ENCODE measurements at places on chromosomes 2 and 18.
A peak's percentile ranks its signal among the peaks of the same experiment; 100 is the strongest.

DNA sequence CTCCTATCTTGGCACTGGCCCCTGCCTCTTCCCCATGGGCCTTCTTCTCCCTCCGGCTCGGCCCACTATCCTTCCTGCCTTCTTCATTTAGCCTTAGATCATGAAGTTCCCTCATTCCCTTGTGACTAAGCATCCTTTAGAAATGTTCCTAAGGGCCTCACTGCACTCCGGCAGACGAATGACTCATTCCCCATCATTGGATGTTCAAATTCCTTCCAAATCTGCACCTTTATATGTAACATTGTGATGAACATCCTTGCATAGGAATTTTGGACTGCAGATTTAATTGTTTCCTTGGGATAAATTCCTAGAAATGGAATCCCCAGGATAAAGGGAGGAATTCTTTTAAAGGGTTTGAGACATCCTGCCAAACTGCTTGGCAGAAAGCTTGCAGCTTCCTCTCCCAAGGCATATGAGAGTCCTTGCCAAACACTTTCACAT, 19.0 kb downstream of the CRACDL start:
- DNase-seq: peak; percentile 37

GRCh38 chr2:60463249-60463648, 90.2 kb downstream of the BCL11A start:
- peak; percentile 43 for DNase-seq

DNA sequence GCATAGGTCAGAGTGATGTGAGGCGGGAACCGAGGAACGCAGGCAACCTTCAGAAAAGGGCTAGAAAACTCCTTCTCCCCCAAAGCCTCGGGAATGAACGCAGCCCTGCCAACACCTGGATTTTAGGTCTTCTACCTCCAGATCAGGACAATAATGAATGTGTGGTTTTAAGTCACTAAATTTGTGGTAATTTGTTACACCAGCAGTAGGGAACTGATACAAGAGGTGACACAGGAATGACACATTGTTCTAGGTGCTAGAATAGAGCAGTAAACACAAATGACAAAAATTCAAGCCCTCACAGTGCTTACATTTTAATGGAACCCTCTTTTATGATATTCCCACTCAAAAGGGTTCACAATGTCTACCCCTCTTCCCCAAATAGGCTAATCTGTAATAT, 39.2 kb upstream of the EML4 start:
- no peak for DNase-seq

DNA sequence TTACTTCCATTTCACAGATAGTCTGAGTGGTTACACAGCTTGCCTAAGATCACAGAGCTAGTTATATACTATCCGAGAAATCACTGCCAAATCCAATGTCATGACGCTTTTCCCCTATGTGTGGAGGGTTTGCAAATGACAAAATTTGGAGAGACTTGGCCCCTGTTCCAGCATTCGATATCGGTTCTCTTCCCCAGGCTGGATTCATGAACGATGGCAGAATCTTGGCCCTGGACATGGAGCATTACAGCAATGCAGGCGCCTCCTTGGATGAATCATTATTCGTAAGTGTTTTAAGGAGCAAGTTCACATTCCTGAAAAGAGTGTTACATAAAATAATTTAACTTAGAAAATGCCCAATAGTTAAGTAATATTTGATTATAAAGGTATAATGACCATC, 55.1 kb downstream of the AOX1 start:
- DNase-seq: no peak

GRCh38 chr18:62554061-62554815, 31.4 kb downstream of the ZCCHC2 start:
- DNase-seq: no peak

GRCh38 chr2:11827547-11827946, 81.1 kb downstream of the LPIN1 start:
- DNase-seq: no peak

GRCh38 chr2:216294305-216294704, 78.0 kb downstream of the MARCHF4 start:
- DNase-seq: no peak

DNA sequence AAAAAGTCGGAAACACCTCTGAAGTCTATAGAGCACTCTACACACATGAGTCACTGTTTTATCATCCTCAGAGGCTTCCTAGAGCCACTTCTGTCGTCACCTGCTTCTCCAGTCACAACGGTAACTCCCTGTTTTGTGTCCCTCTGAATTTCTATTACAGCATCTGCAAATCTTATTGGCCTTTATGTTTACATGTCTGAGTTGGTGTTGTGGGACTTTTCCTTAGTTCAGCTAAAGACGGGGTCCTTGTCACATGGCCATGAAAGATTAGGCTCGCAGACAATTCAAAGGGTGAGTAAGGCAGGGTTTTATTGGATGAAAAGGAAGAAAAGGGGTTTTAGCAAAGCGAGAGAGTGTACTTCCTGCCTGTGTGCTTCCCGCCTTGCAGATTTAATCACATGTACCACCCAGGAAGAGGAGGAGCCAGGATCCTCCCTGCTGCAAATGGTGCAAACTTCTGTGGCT, 185.6 kb downstream of the LPIN1 start:
- DNase-seq: no peak

GRCh38 chr2:128405981-128406613, 87.4 kb upstream of the HS6ST1 start:
- DNase-seq: no peak

- no peak for DNase-seq
These were observed 13.3 kb upstream of the PXDN start for GRCh38 chr2:1757567-1757966.

GRCh38 chr2:71629273-71629672, 175.9 kb downstream of the DYSF start:
- DNase-seq: no peak

DNA sequence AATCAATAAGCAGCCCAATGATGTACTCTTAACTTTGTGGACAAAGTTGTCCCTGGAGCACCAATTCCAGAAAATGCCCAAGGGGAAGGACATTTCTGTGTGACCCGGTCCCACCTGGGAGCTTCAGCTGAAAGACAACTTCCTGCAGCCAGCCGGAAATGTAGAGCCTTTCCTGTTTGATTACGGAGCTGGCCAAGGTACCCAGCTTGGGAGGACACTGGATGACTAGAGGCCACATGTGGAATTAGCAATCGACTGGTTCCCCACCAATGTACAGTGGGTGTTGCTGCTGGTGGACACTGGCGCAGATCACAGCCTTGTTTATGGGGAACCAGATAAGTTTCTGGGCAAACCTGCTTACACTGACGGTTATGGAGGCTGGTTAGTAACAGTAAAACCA, 53.0 kb upstream of the ZC3H15 start:
- DNase-seq: no peak

DNA sequence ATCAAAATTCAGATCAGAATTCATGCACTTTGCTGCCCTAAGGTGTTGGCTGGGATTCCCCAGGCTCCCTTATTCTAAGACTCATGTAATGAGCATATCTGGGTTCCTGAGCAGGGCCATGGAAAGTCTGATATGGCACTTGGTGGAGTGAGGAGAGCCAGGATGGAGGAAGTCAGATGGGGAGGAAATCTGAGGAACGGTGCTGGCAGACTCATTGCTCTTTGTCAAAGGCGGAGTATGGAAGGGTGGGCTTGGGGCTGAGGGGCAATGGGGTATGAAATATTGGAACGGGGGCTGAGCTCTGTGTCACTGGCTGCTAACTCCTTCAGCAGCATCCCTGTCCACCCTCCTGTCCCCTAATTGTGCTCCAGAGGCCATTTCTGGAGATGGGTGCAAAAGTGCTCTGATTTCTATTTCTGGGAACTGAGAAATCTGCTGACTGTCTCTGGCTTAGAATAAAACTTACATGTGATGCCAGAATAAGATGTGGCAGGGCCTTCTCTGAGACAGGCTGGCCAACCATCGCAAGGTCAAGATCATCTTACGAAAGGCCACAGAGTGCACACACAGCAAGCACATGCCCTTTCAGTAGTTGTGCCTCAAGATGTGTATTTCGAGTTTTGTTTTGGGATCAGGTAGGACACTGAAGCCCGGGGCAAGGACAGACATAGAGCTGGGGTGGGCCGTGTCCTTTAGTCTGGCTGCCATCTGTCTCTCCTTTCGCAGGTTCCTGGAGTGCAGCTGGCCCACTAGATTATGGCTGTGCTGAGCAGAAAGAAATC, 480.0 kb upstream of the HS6ST1 start:
- DNase-seq: peak; percentile 15

DNA sequence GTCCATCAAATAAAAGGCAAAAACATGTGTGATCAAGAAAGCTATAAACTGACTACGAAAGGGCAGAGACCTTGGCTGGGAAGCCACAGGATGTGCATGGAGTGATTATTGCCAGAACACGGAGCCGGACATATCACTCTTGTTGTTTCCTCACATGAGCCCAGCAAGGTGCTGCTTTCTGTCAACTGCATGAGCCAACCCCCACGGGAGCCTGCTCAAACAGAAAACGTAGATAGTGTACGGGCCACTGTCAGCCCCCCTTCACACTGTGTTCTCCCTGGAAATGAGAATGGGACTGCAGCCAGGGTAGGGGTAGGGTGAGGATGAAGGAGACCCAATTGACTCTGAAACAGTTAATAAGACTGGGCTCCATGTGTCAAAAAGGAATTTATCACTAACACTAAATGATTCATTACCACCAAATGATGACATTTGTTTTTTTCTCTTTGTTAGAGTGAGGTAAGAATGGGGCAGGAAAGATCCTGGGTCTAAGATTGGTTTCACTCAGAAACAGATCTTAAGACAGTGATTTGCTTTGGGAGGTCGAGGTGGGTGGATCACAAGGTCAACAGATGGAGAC, 235.8 kb downstream of the MREG start:
- DNase-seq: no peak

- DNase-seq: no peak
These were observed 163.1 kb downstream of the LNPK start for GRCh38 chr2:175838979-175839378.

DNA sequence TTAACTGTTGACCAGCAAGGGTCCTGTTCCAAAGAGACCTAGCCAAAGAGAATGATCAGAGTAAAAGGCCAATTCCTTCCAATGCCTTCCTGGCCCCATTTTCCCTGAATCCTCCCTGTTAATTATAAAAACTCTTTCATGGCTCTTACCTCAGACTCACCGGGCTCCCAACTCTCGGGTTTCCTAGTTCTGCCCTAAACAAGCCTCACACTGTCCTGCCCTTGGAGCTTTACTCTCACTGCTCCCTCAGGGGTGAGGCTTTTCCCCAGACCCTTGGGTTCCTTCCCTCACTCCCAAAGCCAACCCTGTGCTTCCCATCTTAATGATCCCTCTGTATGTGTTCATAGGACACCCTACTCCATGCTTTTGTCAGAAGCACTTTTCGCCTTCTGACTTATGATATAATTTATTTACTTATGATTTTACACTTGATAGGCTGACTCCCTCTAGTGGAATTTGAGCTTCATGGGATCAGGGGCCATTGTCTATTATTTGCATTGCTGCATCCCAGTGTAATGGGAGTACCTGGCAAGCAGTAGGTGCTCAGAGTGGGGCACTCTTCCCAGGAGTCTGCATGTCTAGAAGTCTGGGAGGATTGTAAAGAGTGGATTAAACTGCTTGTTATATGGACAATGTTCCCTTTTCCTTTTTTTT, 29.9 kb upstream of the ZNG1B start:
- no peak for DNase-seq

DNA sequence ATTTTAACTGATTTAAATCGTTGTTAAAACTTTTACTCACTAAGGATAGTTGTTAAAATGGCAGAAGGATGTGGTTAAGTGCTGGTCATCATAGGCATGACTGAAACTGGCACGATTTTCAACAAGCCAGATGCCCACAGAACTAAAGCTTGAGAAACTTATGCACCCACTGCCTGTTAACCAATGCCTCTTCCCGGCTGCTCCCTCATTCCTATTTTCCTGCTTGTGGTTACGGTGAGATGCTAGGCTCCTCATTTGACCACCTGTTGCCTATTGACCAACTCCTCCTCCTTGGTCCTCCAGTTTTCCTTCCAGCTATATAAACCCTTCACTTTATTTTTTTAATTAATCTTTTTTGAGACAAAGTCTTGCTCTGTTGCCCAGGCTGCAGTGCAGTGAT, 238.7 kb downstream of the TFCP2L1 start:
- no peak for DNase-seq

- DNase-seq: no peak
These were observed 444.1 kb downstream of the XIRP2 start for GRCh38 chr2:167332358-167332757.

DNA sequence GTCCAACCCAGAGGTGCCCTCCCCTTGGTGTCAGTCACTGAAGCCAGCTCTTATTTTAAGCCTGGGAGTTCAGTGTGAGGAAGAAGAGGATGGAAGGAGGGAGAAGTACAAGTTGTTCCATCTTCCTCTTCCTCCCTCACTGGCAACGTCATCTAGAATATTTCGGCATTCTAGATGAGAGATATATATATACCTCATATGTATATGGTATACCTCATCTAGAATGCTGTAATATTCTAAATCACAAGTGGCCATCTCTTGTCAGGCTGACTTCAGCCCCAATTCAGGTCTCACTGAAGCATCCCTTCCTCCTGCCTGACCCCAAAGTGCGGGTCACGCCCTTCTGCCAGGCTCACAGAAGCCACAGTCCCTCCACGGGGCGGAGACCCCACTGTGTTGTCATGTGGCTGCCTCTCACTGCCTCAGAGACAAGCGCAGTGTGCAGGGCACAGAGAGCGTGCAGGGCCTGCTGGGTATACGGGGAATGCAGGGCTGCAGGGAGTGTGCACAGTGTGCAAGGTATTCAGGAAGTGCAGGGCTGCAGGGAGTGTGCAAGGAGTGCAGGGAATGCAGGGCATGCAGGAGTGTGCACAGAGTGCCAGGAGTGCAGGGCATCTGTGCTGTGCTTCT, 32.8 kb upstream of the B3GNT7 start:
- no peak for DNase-seq

GRCh38 chr2:82636402-82637020, 1822.6 kb downstream of the SUCLG1 start:
- no peak for DNase-seq

- DNase-seq: no peak
These were observed 448.4 kb downstream of the SLC4A3 start for GRCh38 chr2:220075835-220076234.

GRCh38 chr2:100814453-100814852, 5.5 kb upstream of the NPAS2 start:
- no peak for DNase-seq

DNA sequence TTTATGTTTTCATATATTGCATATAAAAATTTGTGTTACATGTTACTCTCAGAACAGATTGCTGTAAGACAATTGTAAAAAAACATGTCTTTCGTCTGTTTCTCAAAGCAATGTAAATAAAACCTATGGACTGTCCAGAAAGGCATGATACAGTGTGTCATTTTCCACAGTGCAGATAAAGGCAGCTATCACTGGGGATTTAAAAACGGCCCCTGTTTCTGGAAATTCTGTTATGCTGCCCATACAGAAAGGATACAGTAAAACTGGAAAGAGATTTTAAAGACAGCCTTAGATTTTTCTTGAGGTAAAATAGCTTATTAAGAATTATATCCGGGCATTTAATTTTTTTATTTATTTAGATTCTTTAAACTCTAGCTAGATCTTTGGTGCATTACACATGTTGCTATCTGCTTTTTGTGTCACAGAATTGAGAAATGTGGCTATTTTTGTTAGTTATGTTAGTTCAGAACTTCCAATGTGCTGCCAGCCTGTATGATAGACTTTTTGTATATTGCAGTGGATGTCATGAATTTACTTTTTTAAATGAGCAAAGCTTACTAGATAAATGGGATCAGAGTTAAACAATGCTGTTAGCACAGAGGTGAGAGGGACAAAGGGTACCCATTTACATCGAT, 859 bp upstream of the INO80D start:
- DNase-seq: no peak
